ENCODE measurements at places on chromosomes 7 and 10.

GRCh38 chr10:30534465-30535144, 94.9 kb downstream of the LYZL2 start:
- peak; percentile 64 for DNase-seq

DNA sequence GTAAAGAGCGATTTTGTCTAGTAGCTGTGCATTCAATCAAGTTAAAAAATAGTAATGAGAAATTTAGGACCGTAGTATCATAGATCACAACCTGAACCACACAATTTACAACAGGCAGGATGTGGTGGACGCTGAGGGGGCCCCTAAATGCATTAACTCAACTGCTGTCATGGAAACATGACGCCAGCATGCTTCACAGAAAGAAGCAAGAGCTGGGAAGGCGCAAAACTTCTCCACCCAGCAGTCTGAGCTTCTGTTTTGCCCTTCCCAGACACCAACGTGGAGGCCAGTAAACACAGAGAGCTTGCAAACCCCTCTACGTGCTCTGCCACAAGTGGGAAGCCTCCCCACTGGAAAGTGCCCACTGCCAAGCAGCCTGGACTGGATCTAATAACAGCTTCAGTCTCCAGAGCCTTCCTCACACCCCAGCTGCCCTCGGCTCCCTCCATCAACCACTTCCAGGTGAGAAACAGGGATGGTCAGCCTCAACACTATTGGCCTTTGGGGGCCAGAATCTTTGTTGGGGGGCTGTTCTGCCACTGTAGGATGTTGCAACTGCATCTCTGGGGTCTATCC, 151.8 kb downstream of the SFMBT2 start:
- no peak for DNase-seq

DNA sequence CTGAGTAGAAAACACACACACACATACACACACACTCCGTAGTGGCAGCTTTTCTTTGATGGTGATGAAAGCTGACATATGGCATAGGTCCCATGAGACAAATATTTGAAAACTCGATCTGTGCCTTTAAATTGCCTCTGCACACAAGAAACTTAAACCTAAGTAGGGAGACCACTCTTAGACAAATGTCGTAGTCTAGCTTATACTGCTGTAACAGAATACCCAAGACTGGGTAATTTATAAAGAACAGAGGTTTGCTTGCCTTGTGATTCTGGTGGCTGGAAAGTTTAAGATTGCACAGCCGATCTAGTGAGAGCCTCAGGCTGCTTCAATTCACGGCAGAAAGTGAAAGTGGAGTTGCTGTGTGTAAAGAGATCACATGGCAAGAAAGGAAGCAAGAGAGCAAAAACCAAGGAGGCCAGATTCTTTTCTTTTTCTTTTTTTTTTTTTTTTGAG, 489.4 kb upstream of the SORCS1 start:
- DNase-seq: peak; percentile 67

DNA sequence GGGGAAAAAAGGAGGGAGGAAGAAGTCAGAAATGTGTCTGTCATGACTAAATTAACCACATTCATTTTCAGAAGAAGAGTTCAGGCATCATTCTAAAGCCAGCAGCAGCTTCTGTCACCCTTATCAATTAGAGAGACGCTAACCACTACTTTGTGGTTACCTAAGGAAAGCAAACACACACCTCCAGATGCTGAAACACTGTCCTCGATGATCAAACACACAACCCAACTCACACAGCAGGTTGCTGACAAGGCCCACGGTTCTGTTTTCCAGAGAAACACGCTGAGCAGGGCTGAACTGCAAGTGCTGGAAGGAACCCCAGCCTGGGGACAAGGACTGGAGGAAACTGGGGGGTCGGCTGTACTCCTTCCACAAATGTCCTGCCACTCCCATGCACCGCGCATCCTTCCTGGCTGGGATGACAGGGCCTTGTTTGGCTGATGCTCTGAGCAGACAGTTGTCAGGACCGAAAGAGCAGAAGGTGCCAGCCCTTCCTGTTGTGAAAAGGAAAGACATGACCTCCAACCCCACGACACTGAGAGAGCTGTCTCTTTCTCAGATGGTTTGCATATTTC, 36.6 kb downstream of the PRKCQ start:
- DNase-seq: no peak

GRCh38 chr10:126686268-126686667, 15.8 kb upstream of the C10orf90 start:
- no peak for DNase-seq

DNA sequence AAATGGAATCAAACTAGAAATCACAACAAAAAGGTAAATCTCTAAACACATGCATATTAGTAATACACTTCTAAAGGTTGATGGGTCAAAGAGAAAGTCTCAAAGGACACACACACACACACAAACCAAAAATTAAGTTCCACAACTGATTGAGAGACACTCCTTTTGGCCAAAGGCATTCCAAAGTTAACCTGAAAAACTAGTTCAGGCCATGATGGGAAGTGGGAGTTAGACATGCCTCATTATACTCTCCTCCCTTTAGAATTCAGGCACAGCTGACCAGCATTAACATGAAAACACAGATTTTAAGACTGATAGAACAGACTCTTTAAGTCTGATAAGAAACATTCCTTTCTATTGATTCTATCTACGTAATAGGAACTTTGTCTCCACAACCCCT, 332.4 kb upstream of the IGFBP3 start:
- DNase-seq: no peak

DNA sequence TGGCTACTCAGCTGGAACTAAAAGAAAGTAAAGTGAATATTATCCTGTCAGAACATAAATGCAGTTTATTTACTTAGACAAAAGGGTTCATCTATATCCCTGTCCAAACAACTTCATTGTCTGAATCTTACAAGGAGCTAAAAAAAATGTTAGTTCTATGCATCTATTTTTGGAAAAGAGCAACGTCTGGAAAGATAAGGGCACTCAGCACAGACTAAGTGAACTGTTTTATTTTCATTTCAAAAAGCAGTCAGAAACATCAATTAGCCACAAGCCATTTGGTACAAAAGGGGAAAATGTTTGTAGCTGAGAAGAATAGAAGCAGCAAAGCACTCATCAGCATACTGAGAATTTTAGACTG, 245.5 kb downstream of the FOXP2 start:
- DNase-seq: no peak

- no peak for DNase-seq
Observed at GRCh38 chr10:21506351-21506750, 19.1 kb downstream of the SKIDA1 start.

DNA sequence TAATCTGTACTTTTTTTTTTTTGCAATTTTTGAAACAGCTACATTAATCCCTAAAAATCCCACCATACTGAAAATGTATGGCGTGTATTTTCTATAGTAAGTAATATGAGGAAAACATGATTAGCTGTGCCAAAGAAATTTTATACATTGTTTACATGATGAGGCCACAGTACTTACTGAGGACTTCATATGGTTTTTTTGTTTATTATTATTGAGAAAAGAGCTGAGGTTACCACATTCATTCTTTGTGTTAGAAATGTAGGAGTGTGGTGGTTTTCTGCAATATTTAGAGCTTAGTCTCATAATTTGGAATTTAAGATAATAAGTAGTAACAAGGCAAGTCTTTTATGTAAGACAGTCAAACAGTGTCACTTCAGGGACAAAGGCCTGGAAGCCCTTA, 45.1 kb downstream of the SLC25A40 start:
- no peak for DNase-seq

GRCh38 chr7:97012365-97013133, 7.2 kb downstream of the DLX6 start:
- no peak for DNase-seq

- no peak for DNase-seq
Observed at GRCh38 chr10:75838486-75838885, 407.1 kb downstream of the LRMDA start.

DNA sequence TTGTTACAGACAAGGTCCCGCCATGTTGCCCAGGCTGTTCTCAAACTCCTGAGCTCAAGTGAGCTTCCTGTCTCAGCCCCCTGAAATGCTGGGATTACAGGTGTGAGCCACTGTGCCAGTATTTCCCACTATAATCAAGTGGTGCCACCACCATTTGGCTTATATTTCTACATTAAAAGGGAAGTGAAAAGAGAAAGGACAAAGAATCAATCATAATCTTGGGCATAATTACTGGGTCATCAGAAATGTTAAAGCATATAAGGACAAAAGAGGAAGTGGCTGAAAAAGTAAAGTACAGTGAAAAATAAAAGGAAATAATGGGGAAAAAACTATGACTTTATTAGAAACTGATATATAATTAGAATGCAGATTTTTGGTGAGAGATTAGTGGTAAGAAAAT, 25.7 kb upstream of the ENTPD1 start:
- DNase-seq: no peak

DNA sequence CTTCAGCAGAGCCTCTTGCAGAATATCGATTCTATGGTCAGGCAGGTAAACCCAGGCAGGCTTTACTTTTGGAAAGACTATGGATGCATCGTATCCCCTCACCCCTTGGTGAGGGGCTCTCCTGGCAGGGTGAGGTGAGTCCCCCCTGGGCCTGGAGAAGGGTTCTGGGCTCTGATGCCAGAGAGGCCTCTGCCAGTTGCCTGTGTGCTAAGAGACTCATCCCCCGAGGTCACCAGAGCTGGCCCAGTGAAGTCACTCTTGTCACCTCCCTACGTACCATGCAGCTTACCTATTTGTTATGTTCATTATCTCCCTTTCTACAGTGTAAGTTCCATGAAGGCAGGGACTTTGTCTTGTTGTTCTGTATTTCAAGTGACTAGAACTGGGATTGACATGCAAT, 51.3 kb downstream of the TSPAN15 start:
- DNase-seq: no peak

DNA sequence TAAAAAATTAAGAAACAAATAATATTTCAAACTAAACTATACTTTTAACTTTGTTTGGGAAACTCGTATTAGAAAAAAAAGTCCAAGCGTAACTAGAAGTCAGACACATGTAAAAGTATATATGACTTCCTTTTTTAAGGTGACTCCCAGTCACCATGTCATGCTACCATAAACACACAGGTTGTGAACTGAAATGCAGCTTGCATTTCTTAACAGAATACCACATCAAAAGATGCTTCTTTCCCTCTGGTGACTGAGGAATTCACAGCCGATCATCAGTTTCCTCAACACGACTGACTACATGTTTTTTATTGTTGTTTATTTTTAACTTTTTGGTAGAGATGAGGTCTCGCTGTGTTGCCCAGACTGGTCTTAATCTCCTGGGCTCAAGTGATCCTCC, 445.0 kb downstream of the PARD3 start:
- DNase-seq: no peak

- no peak for DNase-seq
Observed at GRCh38 chr7:77752016-77752415, 46.2 kb downstream of the TMEM60 start.

DNA sequence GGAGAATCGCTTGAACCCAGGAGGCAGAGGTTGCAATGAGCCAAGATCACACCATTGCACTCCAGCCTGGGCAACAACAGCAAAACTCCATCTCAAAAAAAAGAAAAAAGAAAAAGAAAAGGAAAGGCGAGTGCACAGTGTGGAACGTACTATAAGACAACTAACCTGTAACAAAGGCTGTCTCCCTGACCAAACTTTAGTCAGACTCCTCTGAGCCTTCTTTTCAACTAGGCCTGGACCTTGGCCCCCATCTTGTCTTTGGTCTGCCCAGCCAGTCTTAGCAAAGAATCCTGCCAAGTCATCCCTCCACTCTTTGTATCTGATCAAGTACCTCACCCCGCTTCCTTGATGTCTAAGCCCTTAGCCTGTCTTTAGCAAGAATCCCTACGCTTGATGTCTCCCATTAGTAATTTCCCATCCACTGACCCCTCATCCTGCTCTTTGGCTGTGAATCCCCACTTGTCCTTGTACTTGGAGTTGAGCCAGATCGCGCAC, 68.9 kb upstream of the KDM7A start:
- DNase-seq: no peak

DNA sequence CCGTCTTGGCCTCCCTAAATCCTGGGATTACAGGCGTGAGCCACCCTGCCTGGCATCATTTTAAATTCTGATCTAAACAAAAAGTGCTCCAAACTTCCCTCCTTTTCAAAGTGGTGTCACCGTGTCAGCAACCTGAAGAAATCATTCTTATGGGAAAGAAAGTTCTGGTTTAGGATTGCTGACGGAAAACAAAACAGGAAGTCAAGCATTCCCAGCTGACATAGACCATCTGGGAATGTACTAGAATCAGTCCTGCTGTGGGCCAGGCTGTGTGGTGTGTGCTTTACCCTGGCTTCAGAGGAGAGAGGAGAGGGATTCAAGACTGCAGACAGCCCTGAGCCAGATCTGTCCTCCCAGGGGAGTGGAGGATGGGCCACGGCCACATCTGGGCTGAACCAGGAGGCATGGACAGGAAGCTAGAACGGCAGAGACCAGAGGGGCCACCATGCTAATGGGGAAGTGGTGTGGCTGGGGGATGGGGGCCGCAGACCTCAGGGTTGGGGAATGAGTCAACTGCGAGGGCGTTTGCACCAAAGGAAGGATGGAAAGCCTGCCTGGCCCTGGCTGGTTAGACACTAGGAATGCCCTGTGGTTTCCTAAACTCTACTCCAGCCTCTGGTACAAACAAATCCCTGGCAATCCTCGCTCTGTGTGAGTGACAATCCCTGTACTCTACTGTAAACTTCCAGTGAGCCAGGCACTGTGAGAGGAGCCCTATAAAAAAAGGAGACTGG, 16.7 kb upstream of the CLIP2 start:
- DNase-seq: peak; percentile 99

Data from ACHN (cell line).